ENCODE measurements at places on chromosomes 4 and X.

- DNase-seq = no peak
Measured at GRCh38 chr4:169030562-169030982, 20.5 kb upstream of the CBR4 start.

DNA sequence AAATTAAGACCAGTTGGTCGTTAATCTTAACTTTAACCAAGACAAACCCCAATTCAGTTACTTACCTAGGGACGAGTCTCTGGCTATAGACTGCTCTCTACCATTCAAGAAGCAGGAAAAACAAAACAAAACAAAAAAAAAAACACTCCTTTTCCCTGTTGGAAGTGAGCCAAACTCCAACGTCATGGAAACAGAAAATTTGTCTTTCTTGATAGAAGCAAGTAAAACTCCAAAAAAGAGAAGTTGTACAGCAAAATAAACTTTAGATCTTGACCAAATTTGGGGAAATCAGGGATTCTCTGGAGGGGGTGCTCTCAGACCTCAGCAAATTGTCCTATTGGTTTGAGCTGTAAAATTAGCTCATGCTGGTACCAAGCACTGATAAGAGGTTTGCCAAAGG is 3.7 kb downstream of the CNGA1 start:
- DNase-seq = no peak

- no peak for DNase-seq
Measured at GRCh38 chr4:15729910-15730533, 27.2 kb downstream of the BST1 start.

DNA sequence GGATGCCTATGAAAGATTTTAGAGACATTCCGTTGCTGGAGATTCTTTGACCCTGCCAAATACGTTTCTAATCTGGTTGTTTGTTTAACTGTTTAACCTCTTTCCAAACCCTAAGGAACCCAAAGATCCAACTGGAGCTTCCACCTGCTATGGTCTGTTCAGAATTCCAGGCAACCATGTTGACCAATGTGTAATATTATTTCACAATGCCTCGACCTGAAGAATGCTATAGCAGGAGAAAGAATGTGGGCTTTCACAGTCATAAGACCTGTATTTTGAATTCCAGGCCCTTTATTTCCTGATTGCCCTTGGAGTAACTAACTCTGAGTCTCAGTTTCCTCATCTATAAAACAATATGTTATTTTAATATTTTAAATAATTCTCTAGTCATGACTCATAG is 90.8 kb downstream of the COL25A1 start:
- no peak for DNase-seq

DNA sequence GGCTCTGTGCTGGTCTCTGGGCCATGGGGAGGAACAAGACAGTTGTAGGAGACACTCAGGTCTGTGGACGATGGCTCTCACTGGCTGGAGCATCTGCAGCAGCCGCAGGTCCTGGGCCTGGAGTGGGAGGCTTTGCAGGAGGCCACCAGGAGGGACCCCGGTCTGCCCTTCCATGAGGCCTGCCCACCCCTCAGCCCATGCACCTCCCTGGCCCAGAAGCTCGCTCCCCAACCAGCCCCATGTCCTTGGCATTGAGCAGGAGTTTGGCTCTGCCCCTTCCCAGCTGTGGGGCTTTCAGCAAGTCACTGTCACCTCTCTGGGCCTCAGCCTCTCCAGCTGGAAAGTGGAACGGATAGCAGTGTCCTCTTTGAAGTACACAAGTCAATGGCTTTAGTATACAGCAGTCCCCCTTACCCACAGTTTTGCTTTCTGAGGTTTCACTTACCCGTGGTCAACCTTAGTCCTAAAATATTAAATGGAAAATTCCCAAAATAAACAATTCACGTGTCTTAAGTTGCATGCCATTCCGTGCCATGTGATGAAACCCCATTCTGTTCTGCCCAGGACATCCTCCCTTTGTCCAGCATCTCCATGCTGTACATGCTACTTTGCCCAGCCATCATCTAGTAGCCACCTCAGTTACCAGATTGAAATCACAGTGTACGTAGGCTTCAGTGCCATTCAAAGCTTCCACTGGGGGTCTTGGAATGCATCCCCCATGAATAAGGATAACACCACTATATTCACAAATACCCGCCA is 104.0 kb downstream of the CPZ start:
- no peak for DNase-seq

DNA sequence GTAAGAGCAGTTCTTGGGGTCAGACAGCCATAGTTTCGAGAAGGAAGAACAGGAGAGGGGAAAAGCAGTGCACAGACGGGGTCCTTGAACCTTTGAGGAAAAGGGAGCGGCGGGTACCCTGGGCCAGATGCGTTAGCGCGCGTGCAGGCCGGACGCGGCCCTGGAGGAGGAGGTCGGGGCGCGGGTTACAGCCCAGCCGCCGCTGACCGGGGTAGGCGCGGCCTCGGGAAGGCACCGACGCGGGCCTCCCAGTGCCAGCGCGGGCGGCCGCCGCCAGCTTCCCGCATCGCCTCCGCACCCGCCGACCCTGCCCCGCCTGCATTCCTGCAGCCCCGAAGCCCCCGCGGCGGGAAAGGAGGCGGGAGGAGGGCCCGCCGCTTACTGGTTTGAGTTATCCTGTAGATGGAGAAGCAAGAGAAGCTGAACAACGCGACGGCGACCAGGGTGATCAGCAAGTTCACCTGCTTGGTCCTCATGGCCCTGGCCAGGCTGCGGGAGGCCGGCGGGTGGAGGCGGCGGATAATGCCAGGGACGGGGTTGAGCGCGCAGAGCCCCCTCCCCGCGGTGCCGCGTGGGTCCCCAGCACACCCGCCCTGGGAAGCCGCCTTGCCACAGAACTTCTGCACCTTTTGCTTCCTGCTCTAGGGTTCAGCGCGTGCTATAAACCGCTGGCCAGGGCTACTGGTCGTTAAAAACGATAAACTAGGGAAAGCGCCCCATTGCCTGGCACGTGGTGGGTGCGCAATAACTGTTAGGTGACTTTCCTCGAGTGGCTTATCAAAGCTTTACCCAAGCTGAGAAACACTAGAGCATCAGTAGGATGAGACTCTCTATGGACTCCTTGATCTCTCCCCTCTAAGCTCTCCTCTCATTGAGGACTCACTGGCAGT is at the start of gene MGAT4D:
MGAT4D (minus strand) TSS at position 547 of the 890 bp plus-strand sequence; CDS start at position 476, 71 bp downstream.
- no peak for DNase-seq

GRCh38 chrX:150227321-150227860 is 135.7 kb upstream of the MAMLD1 start:
- DNase-seq = no peak

DNA sequence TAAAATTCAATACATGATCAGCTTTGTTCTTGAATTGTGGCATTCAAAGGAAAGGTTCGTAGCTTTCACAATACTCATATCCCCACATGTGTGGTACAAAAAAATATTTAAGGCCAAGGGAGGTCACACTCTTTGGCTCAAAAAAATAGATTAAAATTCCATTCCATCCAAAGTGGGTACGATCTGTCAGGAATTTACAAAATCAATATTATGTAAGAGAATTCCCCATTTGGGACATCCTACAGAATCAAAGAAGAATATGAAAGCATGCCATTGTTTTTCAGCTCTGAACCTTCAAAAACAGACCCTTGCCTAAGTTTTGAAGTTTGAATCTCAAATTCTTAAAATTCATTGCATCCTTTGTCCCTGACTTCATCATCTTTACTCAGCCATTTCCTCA is 85.8 kb downstream of the MID1 start:
- no peak for DNase-seq

- DNase-seq = no peak
Measured at GRCh38 chrX:46328133-46328532, 217.1 kb downstream of the ZNF674 start.

GRCh38 chrX:31213941-31214340 is 142.1 kb upstream of the FTHL17 start:
- DNase-seq = peak; percentile 0

DNA sequence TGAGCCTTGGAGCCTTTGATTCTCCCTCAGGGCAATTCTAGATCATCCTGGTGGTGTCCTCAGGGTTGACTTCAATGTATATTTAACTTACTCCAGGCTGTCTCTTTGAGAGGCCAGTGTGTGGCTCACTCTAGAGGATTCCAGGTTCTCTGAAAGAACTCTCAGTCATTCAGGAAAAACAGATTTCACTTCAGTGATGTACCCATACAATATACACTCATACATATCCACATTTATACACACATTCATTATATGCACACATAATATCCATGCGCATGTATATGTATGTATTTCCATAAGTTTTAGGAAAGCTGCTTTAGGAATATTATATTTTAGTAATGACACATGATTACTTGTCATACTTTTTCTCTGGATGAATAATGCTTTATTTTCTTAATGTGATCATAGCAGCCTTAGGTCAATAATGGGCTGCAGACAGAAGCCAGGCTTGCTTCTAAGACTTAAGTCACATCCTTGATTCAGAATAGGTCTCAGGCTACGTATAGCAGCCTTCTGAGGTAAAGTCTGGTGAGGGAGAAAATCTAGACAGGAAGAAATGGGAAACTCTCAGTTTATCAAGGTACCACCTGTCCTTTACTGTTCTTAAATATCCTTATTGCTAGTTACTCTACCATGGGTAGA is 397.0 kb downstream of the GPAT3 start:
- no peak for DNase-seq

- no peak for DNase-seq
Measured at GRCh38 chr4:176939445-176939844, 146.7 kb upstream of the VEGFC start.

- no peak for DNase-seq
Measured at GRCh38 chr4:181952478-181952877, 290.7 kb upstream of the TENM3 start.

GRCh38 chrX:130909469-130910136 is 6.6 kb upstream of the ENOX2 start:
- no peak for DNase-seq

GRCh38 chr4:88196523-88197185 is 38.2 kb upstream of the ABCG2 start:
- DNase-seq = no peak

- DNase-seq = no peak
Measured at GRCh38 chrX:123422875-123423274, 238.8 kb downstream of the GRIA3 start.

DNA sequence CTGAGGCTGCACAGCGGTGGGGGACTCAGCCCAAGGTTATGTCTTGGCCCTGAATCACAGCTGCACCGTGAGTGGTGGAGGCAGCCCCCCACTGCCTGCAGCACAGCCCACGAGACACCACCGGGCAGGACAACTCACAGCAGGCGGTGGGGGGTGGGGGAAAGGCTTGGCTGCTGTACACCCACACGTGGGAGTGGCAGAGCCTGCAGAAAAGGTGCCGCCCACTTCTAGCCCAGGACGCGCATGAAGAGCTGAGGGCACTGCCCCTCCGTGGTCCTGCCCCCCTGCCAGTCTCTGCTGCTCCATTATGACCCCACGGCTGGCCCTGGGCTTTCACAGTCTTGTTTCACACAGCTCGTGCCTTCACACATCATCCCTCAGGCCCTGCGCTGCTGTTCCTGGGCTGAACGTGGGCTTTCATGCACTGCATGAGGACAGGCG is 40.8 kb downstream of the FGFRL1 start:
- DNase-seq = no peak

DNA sequence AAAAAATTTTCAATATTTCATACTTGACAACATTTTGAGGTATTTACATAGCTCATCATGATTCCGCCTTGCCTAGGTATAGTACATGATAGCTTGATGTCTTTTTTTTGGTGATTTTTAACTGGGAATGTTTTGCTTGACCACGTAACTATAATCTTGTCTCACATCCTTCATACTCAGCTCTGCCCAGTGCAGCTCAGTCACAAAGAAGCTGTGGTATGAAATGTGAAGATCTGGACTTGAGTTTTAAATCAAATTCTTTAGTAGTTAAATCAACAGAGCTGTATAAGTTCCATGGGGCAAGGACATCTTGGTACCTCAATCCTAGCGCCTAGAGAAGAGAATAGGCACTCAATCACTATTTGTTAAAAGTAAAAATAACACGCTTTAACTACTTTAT is 276.3 kb upstream of the DKK2 start:
- no peak for DNase-seq

- no peak for DNase-seq
Measured at GRCh38 chr4:1674682-1675081, 9.4 kb downstream of the FAM53A start.

DNA sequence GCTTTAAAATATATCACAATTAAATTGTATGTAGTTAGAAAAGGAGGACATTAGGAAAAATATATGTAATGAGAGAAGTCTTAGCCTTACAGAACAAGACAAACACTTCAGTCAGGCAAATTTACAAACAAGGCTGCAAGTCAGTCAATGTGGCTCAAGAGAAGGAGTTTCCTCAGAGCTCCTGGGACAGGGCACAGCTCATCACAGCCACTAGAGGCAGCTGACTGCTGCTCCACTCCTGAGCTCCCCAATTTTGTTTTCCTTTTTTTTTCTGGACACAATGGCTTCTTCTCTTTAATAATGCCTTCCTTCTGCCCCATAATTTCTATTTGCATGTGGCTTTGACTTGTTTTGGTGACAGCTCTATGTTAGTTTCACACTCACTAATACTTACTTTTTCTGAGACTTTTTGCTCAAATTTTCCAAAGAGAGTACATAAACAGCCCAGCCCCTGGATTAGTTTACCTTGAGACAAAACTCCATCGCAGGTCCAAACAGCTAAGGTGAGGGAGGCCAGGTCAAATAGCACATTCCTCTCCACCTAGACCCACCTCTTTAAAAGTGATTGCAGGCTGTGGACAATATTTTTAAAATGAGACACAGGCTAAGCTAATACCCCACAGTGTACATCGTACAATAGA is 850.4 kb upstream of the FRG1 start:
- DNase-seq = no peak

DNA sequence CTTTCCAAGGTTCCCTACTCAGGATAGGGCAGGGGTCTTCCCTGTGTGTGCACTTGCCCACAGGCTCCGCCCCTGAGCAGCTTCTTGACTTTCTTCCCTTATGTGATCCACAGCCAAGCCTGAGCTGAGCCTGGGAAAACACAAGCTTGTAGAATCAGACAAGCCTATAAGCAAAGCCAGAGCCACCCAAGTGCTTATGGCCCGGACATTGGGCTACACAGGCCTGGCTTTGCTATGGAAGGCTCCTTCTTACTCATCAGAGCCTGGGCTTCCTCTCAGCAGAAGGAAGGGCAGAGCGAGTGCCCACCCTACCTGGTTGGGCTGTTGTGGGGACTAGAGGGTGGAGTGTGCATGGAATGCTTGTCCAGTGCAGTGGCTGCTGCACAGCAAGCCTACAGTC is 1.3 kb upstream of the TNIP2 start:
- no peak for DNase-seq

DNA sequence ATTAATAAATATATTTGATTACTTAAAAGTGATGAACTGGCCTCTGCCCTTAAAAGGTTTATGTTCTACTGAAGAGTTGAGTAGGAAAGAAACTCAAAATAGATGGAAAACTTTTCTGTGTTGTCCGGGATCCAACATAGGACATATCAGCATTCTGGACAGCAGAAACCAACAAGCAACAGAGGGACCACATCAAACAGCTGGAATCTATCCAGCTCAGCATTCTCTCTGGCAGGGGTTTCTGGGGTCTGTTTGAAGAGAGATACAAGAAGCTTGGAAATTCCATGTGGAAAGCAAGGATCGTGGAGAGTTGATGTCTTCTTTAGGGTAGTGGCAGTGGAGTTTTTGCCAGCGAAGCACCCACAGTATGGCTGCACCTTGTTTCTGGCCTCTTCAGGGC is 43.6 kb downstream of the ZCCHC12 start:
- DNase-seq = no peak

Measured in activated CD4-positive, alpha-beta T cell treated with anti-CD3 and anti-CD28 coated beads, Interleukin-2, amount 50 U/mL, for 48 hours (primary cell).